Cardiac fibroblast (primary cell): ENCODE measurements at places on chromosomes 13 and 19.

DNA sequence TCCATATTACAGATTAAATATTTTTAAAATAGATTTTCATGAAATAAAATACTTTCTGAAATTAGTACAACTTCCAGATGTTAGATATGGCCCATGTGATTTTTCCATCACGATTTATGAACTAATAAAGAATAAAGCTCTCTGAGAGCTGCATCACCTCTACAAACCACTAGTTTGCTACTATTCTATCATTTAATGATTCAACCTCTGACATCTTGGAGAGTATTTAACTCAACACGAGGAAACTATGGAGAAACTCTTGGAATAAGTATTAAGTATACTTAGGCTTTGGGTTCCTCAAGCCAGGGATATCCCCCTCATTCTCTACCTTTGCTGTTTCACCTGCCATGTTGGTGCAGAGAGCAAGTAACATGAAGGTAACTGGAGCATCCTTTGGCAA lies 55.7 kb downstream of the DACH1 start:
- DNase-seq = no peak

DNA sequence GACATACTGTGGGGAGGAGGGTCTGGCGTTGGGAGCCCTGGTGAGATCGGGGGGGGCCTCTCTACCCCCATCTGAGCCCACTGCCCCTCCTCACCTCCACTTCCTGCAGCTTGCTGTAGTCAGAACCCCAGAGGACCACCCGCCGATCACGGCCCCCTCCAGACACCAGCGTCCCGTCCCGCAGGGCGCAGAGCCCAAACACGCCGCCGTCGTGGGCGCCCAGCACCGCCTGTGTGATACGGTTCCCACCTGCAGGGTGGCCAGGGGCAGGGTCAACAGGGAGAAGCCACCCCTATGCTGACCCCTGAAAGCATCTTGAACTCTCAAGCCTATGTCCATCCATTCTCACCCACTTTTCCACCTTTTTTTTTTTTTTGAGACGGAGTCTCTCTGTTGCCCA lies 17.8 kb downstream of the EML2 start:
- no peak for DNase-seq

- DNase-seq = no peak
Observed at GRCh38 chr19:35710784-35711723, 6.7 kb downstream of the ZBTB32 start.

DNA sequence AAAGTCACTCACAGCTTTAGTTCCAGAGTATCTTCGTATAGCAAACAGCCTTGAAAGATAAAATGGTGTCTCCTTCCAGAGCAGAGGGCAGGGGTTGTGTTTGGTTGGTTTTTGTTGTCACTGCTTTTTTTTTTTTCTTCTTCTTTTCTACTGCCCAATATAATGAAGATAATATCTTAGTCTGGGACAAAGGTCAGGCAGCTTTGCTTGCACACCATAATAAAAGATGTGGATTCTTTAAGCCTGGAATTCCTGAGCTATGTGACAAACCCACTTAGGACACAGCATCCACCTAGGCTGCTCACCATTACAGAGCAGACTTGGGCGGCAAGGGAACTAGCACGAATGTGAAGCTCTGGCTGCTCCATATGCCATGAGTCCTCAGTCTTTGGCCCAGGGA lies 165.6 kb upstream of the MIR17HG start:
- no peak for DNase-seq

DNA sequence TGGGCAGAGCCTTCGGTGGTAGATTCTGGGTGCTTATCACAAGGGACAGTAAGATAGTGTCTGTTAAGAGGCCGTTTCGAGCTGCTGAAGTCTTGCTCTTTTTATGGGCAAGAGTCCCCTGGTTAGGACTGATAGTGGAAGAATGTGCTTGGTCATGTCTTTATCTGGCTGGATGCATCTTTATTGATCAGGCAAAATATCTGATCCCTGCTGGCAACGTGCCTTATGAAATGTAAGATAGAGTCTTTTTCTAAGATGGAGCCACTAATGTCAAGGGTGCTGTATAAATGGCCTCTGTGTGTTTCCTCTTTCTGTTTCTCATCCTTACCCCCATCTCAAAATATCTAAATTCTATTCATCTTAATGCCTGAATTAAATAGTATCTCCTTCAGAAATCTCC lies 53.3 kb downstream of the MYO16 start:
- no peak for DNase-seq

GRCh38 chr19:29106346-29106885 lies 106.5 kb downstream of the UQCRFS1 start:
- DNase-seq = no peak

GRCh38 chr13:71867131-71867814 lies at the start of gene DACH1:
Gene DACH1 (minus strand): TSS chr13:71867204.
- peak; percentile 50 for DNase-seq

DNA sequence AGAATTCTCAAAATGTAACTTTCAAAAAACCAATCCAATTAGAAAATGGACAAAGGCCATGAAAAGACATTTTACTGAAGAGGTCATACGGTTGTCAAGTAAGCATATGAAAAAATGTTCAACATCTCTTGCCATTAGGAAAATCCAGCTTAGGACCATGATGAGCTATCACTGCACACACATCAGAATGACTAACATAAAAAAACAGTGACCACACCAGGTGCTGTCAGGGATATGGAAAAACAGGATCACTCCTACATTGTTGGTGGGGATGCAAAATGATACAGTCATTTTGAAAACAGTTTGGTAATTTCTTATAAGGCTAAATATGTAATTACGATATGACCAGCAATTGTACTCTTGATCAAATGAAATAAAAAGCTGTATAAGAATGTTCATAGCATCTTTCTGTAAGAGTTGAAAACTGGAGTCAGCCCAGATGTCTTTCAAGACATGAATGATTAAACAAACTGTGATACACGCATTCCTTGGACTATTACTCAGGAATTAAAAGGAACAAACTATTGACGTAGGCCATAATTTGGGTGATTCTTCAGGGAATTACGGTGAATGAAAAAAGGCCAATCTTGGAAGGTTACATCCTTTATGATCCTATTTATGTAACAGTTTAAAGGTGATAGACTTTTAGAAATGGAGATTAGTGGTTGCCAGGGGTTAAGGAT lies 26.9 kb upstream of the RCBTB2 start:
- peak; percentile 90 for DNase-seq

DNA sequence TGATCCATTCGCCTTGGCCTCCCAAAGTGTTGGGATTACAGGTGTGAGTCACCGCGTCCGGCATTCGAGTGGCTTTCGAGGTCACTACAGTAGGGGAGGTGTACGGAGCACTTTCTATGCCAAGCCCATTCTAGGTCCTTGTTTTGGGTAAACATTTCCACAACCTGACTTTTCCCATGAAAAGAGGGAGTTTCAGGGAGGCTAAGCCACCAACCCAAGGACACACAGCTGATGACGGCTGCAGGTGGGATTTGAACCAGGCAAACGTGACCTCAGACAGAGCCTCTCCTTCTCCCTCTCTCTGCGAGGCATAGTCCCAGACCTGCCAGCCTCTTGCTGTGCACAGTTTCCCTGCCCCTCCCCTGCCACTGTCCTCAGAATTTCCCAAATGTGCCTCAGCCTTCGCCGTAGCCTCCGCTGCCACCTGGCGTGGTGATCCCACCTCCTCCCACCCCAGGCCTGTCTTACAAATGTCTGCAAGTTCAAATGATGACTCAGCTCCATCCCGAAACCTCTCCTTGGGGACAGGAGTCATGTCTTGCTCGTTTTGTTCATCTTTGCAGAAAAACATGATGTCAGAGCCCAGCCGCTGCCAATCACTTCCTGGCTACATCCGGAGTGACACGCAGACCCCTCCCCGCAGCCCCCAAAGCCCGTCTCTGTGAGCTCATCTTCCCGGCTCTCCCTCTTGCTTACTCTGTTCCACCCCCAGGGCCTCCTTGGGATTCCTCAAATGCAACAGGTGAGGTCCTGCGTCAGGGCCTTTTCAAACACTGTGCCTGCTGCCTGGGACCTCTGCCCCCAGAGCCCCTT lies 6.6 kb upstream of the GADD45B start:
- DNase-seq = peak; percentile 97

GRCh38 chr13:85520445-85520844 lies 278.8 kb downstream of the SLITRK6 start:
- peak; percentile 25 for DNase-seq

DNA sequence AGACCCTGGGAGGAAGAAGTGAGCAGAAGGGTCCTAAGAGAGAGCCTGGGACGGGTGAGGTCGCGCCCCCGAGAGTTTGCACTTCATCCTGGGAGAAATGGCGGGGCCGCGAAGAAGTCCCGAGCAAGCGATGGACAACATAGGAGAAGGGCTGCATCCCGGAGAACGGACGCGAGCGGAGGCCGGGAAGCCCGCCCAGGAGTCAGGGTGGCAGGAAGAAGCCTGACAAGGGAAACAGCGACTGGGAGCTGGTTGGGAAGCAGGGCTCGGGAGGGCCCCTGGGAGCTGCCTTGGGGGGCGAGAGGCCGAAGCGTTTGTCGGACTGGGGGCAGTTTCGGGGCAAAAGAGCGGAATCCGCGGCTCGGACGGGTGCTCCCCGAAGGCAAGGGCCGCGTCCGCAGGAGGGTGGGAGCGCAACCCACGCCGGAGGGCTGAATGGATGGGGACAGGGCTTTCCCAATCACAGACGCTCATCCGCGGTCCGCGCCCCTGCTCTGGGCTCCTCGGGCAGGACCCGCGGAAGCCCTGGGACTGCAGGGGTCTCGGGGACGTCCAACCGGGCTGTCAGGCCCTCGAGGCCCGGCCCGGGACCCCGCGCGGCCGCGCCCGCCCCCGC lies 469 bp downstream of the ABHD17A start:
- DNase-seq = no peak

- peak; percentile 99 for DNase-seq
Observed at GRCh38 chr19:8423817-8424223, 10.7 kb downstream of the MARCHF2 start.

GRCh38 chr13:44132710-44133109 lies 240.9 kb upstream of the SERP2 start:
- DNase-seq = peak; percentile 82

DNA sequence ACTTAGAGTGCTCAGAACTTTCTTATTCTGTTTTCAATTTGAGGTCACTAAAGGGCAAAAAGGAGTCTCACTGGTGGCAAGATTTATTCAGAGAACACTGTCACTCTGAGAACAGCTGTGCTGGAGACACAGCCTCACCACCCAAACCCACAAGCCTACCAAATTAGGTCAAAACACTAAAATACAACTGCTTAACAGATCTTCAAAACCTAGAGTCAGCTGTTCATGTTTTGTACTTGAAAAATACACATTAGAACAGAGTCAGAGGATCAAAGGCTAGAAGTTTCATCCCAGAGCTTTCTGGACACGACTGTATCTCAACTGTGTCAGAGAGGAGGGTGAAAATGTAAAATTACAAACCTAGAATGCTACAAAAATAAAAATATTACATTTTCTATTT lies 89.3 kb downstream of the MIPEP start:
- peak; percentile 26 for DNase-seq

- DNase-seq = no peak
Observed at GRCh38 chr13:35496006-35496405, 19.5 kb upstream of the MAB21L1 start.

GRCh38 chr13:38848360-38848759 lies 142.3 kb downstream of the STOML3 start:
- DNase-seq = no peak

DNA sequence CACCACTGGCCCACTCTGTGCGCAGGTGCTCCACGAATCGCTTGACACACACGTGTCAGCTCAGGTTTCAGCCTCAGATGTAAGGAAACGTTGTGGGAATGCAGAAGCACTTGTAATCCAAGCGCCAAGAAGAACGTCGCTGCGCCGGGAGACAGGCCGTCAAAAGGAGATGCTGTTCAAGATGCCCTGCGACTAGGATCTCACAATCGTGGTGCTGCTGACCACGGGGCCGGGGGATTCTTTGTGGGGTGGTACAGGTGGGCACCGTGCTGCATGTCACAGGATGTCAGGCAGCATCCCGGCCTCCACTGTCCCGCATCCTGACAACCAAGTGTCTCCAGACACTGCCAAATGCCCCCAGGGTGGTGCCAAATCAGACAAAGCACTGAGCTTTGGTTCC lies 16.9 kb upstream of the SIGLEC11 start:
- DNase-seq = no peak

- peak; percentile 7 for DNase-seq
Observed at GRCh38 chr13:20525144-20525600, 485 bp downstream of the CRYL1 start.

DNA sequence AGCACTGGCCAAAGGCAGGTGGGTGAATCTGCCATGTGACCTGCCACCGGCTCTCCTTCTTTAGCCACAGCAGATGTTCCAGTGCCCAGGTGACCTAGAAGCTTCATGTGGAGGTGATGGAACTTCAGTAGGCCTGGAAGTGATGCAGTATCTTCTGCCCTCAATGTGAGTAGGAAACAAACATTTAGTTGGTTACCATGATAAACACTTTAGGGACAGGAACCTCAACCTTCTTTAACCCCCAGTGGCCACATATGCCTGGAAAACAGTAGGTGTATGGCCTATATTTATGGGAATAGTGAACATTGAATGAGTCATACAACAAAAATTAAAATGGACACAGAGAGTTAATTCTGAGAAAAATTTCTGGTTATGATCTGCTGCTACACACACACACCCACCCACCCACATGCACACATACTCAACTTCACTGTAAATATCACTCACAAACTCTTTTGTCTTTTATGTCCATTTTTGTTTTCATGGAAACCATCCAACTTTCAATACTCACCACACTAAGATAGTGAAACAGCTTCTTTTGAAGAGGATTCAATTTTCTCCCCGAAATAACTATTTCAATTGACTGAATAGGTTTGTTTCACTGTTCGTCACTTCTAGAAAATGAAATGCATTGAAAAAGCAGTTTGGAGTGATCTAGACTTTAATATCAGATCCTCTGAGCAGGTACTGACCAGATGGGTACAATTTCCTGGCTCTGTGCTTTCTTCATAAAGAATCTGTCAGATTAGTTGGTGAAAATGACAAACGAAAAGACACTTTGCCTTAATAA lies 97.3 kb downstream of the STARD13 start:
- peak; percentile 56 for DNase-seq

DNA sequence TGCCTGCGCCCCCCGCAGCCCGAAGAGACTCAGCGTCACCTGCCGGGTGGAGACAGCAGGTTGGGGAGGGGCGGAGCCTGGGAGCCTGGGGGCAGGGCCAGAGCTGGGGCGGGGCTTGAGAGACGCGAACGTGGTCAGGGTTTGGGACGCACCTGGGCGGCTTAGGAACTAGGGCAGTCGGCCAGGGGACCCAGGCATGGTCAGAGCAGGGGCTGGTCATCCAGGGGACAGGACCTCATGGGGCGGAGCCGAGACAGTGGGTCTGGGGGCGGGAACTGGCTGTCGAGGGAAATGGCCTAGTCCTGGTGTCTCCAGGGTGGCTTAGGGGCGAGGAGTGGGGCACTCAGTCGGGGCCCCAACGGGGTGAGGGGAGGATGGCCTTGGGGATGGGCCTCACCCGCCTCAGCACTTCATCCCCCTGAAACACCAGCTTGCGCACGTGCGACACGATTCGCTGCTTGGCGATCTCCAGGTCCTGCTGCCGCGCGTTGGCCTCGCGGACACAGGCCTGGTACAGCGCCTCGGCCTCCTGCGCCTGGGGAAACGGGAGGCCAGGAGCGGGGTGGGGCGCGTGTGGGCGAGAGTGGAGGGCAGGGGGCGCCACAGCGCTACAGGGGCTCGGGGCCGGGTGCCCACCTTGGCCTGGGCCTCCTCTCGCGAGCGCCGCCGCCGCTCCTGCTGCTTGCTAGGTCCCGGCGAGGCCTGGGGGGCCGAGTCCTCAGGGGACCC lies 5.8 kb downstream of the GMIP start:
- no peak for DNase-seq

- no peak for DNase-seq
Observed at GRCh38 chr19:34314437-34315313, 50.3 kb upstream of the GPI start.

GRCh38 chr13:30776661-30777060 lies 41.3 kb downstream of the ALOX5AP start:
- no peak for DNase-seq

GRCh38 chr13:19927117-19927748 lies 31.3 kb upstream of the ZMYM2 start:
- peak; percentile 15 for DNase-seq
